ENCODE measurements at places on chromosomes 6 and 20. TPM values are rescaled to one million over a fixed set of nuclear protein-coding genes. Genes with fewer than 3 reads are reported as not detected.

Gene OVOL2
- polyA plus RNA-seq, result not detected

DNA sequence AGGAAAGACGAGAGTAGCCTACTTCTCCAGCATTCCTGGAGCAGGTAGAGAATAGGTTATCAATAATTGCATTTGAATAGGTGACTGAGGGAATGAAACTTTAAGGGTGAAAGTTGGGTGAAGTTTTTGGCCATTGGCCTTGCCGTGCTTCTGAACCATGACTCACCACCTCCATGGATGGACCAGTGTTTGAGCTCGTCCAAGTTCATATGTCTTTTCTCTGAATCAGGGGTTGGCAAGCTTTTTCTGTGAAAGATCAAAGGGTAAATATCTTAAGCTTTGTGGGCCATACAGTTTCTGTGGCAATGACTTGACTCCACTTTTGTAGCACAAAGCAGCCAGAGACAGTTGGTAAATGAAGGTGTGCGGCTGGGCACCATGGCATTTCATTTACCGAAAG lies 31.8 kb downstream of the SNRNP48 start:
- DNase-seq, result no peak

- no peak for DNase-seq
Observed at GRCh38 chr6:113655761-113656160, 201.4 kb upstream of the MARCKS start.

GRCh38 chr20:61169874-61170273 lies 82.2 kb upstream of the CDH4 start:
- no peak for DNase-seq

- DNase-seq, result no peak
Observed at GRCh38 chr6:129621252-129621651, 88.7 kb downstream of the ARHGAP18 start.
